ENCODE measurements at places on chromosomes 1 and 21. TPM values are rescaled to one million over a fixed set of nuclear protein-coding genes. Genes with fewer than 3 reads are reported as not detected.
A peak's percentile ranks its signal among the peaks of the same experiment; 100 is the strongest.

CLEC20A gene
- total RNA-seq, result not detected

CEP104 gene
- total RNA-seq, result 32.0 TPM

- DNase-seq, result no peak
These were observed 11.0 kb upstream of the LMNA start for GRCh38 chr1:156103521-156103947.

DNA sequence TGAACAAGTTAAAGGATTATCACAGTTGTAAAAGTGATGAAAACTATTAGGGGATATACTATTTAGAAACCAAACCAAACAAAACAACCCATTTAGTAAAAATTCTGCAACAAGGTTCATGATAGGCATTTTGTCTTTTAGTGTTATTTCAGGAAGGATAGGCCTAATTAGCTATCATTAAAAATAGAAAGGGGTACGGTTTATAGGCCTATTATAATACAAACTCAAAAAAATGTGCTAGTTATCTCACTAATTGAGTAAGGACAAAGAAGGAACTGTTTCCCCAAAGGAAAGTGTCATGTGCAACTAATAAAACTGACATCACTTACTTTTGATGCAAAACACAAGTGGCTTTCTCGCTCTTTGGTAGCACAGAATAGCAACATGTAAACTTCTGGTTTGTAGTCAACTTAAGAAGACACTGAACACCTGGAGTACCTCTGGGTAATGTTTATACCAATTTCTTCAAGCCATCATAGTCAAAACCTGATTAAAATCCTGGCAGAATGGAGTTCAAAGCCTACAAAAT, 28.5 kb downstream of the SLC16A1 start:
- DNase-seq, result no peak

DNA sequence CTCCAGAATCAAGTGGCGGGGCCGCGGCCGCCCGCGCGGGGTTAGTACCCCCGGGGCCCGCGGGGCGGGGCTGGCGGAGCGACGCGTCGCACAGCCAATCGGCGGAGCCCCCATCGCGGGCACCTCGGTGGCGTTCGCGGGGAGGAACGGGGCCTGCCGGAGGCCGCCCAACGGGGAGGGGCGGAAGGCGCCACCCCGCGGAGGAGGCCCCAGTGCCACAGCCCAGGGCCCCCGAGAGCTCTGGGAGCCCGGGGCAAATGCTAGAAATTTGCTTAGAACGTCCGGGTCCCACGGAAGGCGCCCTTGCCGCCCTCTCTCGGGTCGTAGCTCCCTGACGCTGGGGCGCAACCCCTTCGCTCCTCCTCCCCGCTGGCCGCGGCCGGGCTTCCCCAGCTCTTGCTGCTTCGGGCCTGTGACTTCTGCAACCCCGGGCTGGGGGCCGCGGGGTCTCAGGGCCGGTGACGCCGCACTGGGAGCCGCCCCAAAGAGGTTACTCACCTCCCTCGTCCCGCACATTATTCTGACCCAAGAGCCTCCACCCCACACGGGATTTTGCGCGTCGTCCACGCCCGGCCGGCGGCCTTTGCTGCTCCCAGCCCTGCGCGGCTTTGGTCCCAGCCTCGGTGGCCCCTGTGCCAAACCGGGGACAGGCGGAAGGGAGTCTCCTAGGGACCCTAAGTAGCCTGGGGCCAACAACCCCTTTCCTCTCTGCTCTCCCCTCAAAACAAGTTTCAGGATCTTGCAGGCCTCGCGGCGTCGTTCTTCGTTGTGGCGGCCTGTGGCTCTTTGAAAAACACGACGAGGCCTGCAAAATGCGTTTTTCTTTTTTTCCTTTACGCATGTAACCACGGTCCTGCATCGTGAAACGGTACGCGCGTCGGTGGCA, at the start of gene RUNX3:
RUNX3 (minus strand) TSS at position 17 of the 886 bp plus-strand sequence. CDS start 408 bp downstream, outside the sequence.
- DNase-seq, result peak; percentile 87

- DNase-seq, result no peak
These were observed 79.9 kb downstream of the PRDM2 start for GRCh38 chr1:13779930-13780329.

- DNase-seq, result no peak
These were observed 81.2 kb downstream of the KCNN3 start for GRCh38 chr1:154788886-154789285.
